ENCODE measurements at places on chromosomes 11 and 22.
A peak's percentile ranks its signal among the peaks of the same experiment; 100 is the strongest.

- H3K27me3 ChIP-seq = no peaks in the 10 kb centered on the region
- H3K4me1 ChIP-seq = peaks cover 23% of the 10 kb centered on the region
- no peak overlapping the region for H3K27ac ChIP-seq
Measured at GRCh38 chr11:107563702-107564101, 1.8 kb downstream of the ALKBH8 start.

DNA sequence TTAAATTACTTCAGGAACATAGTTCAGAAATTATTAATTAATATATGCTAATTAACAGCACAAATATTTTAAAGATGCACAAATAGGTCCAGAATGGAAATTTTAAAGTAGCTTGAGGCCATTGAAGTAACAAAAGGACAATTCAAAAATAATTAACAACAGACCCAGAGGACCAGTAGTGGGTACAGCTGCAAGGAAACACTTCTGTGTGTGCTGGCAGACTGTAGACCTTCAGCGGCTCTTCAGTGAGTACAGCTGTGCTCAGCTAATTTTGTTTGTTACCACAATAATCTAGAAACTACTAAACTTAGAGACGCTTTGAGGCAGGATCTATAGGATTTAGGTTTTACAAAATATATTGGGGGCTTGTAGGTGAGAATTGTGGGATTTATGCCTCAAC is 103.8 kb downstream of the GRIA4 start:
- no peaks in the 10 kb centered on the region for H3K27me3 ChIP-seq
- H3K36me3 ChIP-seq = no peaks in the 10 kb centered on the region
- DNase-seq = no peak
- H3K4me3 ChIP-seq = no peak overlapping the region

DNA sequence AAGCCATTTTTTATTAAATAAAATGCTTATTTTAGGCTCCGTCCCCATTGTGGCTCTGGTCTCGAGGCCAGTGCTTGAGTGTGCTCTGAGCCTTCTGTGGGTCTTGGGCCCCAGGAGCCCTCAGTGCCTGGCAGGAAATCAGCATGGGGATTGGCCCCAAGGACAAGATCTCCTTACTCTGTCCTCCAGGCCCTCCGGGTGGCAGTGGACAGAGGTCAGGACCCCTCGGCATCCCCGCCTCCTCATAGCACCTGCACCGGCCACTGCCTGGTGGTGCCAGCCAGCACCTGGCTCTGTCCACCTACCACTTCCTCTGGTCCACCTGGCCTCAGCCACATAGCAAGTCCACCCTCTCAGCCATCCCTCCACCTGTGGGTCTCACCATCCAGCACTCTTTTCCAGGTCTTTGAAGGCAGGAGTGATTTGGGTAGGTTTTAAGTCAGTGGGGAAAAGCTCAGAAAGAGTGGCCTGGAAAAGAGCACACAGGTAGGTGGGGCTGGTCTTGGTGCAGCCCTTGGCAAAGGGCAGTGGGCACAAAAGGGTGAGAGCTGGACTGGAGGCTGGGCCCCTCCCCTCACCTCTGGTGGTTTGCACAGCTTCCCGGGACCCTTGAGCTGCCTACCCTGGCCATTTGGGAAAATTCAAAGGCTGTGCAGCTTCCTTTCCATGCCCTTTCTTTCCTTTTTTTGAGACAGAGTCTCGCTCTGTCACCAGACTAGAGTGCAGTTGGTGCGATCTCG is 3.5 kb downstream of the CLDN5 start:
- H3K27ac ChIP-seq = no peak overlapping the region
- DNase-seq = no peak
- H3K4me1 ChIP-seq = no peaks in the 10 kb centered on the region
- H3K4me3 ChIP-seq = no peak overlapping the region
- no peaks in the 10 kb centered on the region for H3K36me3 ChIP-seq

DNA sequence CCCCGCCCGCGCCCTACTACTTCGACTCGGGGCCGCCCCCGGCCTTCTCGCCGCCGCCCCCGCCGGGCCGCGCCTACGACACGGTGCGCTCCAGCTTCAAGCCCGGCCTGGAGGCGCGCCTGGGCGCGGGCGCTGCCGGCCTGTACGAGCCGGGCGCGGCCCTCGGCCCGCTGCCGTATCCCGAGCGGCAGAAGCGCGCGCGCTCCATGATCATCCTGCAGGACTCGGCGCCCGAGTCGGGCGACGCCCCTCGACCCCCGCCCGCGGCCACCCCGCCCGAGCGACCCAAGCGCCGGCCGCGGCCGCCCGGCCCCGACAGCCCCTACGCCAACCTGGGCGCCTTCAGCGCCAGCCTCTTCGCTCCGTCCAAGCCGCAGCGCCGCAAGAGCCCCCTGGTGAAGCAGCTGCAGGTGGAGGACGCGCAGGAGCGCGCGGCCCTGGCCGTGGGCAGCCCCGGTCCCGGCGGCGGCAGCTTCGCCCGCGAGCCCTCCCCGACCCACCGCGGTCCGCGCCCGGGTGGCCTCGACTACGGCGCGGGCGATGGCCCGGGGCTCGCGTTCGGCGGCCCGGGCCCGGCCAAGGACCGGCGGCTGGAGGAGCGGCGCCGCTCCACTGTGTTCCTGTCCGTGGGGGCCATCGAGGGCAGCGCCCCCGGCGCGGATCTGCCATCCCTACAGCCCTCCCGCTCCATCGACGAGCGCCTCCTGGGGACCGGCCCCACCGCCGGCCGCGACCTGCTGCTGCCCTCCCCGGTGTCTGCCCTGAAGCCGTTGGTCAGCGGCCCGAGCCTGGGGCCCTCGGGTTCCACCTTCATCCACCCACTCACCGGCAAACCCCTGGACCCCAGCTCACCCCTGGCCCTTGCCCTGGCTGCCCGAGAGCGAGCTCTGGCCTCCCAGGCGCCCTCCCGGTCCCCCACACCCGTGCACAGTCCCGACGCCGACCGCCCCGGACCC is 17.4 kb upstream of the ACR start:
- H3K36me3 ChIP-seq = peaks cover 7% of the 10 kb centered on the region
- H3K27ac ChIP-seq = no peak overlapping the region
- no peak for DNase-seq
- H3K4me1 ChIP-seq = no peaks in the 10 kb centered on the region
- H3K27me3 ChIP-seq = peaks cover 8% of the 10 kb centered on the region

GRCh38 chr22:21446827-21447690 is 20.1 kb upstream of the TMEM191C start:
- H3K27ac ChIP-seq = no peak overlapping the region
- no peak overlapping the region for H3K4me3 ChIP-seq
- peak; percentile 10 for DNase-seq
- no peaks in the 10 kb centered on the region for H3K4me1 ChIP-seq

- DNase-seq = no peak
- H3K27ac ChIP-seq = no peak overlapping the region
- no peaks in the 10 kb centered on the region for H3K4me1 ChIP-seq
- H3K27me3 ChIP-seq = no peaks in the 10 kb centered on the region
Measured at GRCh38 chr11:23765682-23766252, 731.1 kb upstream of the LUZP2 start.

DNA sequence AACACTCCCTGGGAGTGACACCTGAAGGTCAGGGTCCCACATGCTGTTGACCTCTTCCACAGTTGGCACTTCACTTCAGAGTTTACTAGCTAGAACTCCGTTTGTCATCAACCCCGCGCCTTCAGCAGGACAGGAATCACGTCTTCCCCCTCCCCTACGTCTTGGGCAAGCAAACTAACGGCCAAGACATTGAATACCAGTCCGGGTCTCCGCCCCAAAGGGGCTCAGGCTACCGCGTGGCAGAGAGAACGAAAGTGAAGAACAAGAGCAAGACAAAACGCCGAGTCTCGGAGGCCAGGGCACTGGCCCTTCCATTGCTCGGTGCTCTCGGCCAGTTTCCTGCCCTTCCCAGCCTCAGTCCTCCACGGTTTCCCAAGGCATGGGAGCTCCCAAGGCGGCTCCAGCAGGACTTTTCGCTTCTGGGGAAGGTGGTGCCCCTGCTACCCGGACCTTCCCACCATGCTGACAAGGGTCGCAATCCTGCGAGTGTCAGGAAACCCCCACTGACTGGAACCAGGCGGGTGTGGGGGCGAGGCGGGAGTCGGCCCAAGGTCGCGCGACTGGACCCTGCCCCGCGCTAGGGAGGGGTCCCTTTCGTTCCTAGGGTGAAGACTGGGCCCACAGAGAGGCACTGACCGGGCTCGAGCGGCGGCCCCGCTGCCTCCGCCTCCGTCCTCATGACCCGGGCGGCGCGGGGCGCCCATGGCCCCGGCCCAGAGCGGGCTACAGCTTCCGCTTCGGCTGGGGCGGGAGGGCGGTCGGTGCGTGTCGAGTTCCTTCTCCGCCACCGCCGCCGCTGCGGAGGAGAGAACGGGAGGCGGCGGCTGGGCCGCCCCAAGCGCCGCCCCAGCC is at the start of gene GUCD1:
Gene GUCD1, minus strand, starts transcription at position 826 of the 852 bp plus-strand sequence. Its CDS starts 147 bp downstream, at position 679.
- no peaks in the 10 kb centered on the region for H3K36me3 ChIP-seq
- H3K4me3 ChIP-seq = peak within 1 kb of the TSS; percentile 81
- H3K4me1 ChIP-seq = peaks cover 34% of the 10 kb centered on the region
- no peaks in the 10 kb centered on the region for H3K27me3 ChIP-seq
- DNase-seq = peak; percentile 56
- peak within 1 kb of the TSS; percentile 86 for H3K27ac ChIP-seq

DNA sequence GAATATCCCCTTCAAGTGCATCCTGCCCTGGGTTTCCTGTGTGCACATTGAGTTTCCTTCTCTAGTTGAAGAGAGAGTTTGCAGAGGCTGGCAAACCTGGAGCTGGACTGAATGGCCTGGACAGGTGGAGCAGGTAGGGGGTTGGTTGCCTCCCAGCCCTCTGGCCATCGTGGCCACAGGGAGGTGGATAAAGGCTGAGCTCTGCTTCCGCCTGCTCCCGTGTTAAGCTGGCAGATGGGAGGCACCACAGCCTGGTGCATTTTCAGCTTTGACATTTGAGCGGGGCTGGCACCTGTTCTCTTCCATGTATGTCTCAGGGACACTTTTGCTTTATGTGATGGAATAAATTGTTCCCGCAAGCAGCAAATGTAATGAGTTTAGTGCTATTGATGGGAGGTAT is 11.1 kb downstream of the MICAL2 start:
- no peaks in the 10 kb centered on the region for H3K36me3 ChIP-seq
- no peak for DNase-seq
- H3K27ac ChIP-seq = no peak overlapping the region
- no peak overlapping the region for H3K4me3 ChIP-seq
- no peaks in the 10 kb centered on the region for H3K27me3 ChIP-seq

DNA sequence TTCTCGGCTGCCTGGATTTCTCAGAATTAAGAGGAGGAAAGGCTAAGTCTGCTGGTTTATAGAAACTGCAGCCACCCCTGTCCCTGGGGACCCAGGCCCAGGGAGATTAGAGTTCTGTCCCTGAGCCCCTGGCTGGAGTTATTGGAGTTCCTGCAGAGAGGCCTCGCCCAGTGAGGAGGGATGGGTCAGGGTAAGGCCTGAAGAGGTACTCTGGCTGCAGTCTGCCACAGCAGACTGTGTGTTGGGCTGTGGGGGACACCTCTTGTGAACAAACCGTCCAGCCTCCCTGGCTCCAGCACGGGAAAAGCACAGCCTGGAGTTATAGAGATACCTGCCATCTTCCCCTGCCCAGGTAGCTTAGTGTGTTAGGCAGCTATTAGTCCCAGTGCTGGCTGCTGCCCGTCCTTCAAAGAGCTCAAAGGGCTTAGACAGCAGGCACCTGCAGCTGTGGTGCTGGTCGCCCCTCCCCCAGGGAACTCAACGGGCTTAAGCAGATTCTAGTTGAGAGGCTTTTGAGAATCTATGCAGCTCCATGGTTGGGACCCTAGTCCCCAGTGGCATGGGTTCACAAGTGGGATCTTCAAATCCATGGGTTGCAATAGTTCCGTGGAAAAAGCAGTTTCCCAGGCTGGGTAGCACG is 36.6 kb upstream of the MUC15 start:
- H3K27ac ChIP-seq = no peak overlapping the region
- no peaks in the 10 kb centered on the region for H3K27me3 ChIP-seq

GRCh38 chr11:87059596-87060390 is 22.1 kb downstream of the TMEM135 start:
- peaks cover 8% of the 10 kb centered on the region for H3K4me1 ChIP-seq
- H3K27me3 ChIP-seq = no peaks in the 10 kb centered on the region
- H3K27ac ChIP-seq = no peak overlapping the region
- no peaks in the 10 kb centered on the region for H3K36me3 ChIP-seq
- DNase-seq = no peak

GRCh38 chr22:43570531-43571165 is 158.8 kb downstream of the MPPED1 start:
- H3K27me3 ChIP-seq = no peaks in the 10 kb centered on the region
- no peaks in the 10 kb centered on the region for H3K36me3 ChIP-seq
- no peaks in the 10 kb centered on the region for H3K4me1 ChIP-seq
- no peak for DNase-seq

DNA sequence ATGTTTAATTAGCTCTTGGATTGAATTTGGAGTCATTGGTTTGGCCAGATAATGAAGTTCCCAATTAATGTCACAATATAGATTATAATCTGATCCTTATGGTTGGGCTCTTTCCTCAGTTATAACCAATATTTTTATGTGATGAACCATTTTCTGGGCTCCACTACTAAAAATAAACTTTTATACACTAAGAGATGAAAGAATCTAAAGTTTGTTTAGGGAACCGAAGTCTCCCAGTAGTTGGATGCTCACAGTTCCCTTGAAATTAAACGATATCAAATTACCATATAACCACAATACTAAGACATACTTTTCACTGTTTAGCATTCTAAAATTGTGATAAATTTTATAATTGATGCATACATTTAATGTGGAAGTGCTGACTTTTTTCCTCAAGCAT is 47.0 kb upstream of the ARHGAP42 start:
- H3K4me1 ChIP-seq = no peaks in the 10 kb centered on the region
- H3K27me3 ChIP-seq = no peaks in the 10 kb centered on the region
- H3K36me3 ChIP-seq = no peaks in the 10 kb centered on the region
- DNase-seq = no peak
- H3K4me3 ChIP-seq = no peak overlapping the region
- no peak overlapping the region for H3K27ac ChIP-seq

DNA sequence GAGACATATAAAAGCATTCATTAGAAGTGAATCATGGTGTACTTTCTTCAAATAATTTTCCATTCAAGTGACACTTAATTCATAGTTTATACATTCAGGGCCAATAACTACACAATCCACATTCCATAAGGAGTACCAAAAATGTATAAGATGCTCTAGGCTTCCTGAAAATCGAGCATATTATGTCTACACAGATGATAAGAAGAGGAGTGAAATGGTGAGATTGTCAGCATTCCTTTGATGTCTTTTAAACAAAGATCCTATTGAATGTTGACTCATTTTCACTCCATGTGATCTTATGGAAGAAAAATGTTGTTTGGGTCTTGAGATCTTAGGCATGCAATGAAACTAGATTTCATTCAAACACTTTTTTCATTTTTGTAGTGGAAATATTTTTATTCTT is 843.2 kb downstream of the KCNA4 start:
- H3K36me3 ChIP-seq = no peaks in the 10 kb centered on the region
- no peak overlapping the region for H3K4me3 ChIP-seq

DNA sequence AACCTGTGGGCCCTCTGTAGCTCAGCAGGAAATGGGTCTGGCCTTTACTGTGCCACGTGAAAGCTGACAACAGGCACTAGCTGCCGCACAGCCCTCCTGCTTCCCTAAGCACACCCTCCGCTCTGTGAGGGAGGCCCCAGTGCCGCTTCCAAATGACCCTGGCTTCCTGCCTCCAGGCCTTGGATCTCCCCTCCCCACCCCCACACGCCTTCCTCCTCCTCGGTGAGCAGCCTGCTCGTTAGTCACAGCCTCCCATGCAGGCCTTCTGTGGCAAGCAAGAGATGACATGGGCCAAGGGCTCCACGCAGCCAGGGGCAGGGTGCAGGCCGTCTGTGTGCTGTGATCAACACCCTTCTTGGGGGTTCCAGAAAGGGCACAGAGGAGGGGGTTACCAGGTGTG is 15.3 kb upstream of the RASL10A start:
- H3K36me3 ChIP-seq = no peaks in the 10 kb centered on the region
- H3K4me1 ChIP-seq = peaks cover 11% of the 10 kb centered on the region
- DNase-seq = peak; percentile 97
- H3K27ac ChIP-seq = peak overlapping the region; percentile 87
